ENCODE measurements at places on chromosomes 5 and 9.

GRCh38 chr5:66242050-66242715 is 98.1 kb downstream of the SREK1 start:
- DNase-seq: no peak

DNA sequence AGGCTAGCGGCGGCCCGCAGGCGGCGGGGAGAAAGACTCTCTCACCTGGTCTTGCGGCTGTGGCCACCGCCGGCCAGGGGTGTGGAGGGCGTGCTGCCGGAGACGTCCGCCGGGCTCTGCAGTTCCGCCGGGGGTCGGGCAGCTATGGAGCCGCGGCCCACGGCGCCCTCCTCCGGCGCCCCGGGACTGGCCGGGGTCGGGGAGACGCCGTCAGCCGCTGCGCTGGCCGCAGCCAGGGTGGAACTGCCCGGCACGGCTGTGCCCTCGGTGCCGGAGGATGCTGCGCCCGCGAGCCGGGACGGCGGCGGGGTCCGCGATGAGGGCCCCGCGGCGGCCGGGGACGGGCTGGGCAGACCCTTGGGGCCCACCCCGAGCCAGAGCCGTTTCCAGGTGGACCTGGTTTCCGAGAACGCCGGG is 253 bp downstream of the SLC12A2 start:
- DNase-seq: no peak

DNA sequence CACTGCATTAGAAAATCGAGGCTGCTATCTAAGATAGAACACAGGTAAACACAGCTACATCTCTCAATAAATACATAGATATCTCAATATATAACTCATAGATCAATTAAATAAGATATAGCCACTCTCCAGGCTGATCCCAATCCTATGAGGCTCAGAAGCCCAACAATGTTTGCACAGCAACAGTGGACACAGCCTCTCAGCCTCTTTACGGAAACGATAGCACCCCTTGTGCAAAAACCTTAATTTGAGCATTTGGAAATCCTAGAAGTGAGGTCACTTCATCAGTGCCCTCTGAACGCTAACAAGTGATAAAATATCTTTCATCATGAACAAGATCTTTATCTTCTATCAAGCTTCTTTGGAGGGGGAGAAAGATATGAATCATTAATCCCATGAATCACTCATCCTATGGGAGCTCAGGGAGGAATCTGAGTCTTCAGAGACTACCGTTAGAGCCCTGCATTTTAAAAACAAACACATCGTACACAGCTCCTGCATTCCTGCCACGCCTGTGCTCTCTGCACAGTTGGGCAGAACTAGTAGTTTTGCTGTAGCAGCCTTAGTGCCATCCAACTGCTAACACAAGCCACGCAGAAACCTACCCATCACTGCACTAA is 71.4 kb downstream of the MED27 start:
- no peak for DNase-seq

GRCh38 chr5:68331192-68332079 is 115.9 kb downstream of the PIK3R1 start:
- no peak for DNase-seq

GRCh38 chr9:98021306-98022040 is 35.1 kb upstream of the NANS start:
- no peak for DNase-seq

DNA sequence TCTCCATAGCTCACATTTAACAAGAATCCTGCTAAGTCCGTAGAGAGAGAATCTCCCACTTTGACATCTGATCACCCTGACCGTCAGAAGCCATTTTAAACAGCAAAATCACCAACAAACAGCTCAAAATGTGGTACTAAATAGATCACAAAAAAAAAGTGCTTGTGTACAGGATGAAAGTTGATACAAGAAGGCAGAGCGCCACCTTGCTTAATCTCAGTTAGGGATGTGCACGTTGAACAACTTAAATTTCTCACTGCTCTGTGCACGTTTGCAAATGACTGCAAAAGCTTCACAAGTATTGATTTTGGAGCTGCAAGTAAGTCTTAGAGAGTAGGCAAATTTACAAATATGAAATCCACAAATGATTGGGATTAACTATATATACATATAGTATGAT is 63.1 kb upstream of the NREP start:
- DNase-seq: no peak

GRCh38 chr9:2059274-2059929 is 44.3 kb downstream of the SMARCA2 start:
- DNase-seq: no peak

Data from immature natural killer cell (primary cell).